ENCODE measurements at places on chromosomes 7 and 10. TPM values are rescaled to one million over a fixed set of nuclear protein-coding genes. Genes with fewer than 3 reads are reported as not detected.
A peak's percentile ranks its signal among the peaks of the same experiment; 100 is the strongest.

GRCh38 chr7:34042406-34042805 lies 137.1 kb downstream of the BMPER start:
- DNase-seq: no peak

- no peak for DNase-seq
Observed at GRCh38 chr7:28142650-28143049, 37.9 kb downstream of the JAZF1 start.

Gene WDR91
- 56.3 TPM for total RNA-seq

DNA sequence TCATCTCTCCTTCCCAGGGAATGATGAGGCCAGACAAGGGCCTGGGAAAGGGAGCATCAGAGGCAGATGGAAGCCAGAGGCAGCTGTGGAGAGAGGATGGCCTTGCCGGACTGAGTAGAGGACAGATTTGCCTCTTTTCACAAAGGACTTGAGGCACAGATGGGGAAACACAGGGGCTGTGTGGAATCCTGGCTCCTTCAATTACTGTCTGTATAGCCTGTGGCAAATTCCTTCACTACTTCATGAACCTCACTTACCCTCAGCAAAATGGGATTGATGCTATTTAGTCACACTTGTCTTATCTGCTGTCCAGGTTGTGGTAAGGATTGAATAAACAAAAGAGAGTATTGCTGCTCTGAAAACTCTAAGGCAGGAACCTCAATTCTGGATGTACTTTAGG lies 40.3 kb downstream of the SLC25A28 start:
- DNase-seq: no peak

Gene MARVELD1
- 40.2 TPM for total RNA-seq

Gene PVRIG
- 0.25 TPM for total RNA-seq

Gene TSPAN13
- total RNA-seq: 3.1 TPM

GRCh38 chr7:117132321-117133120 lies 179.2 kb downstream of the ST7 start:
- no peak for DNase-seq

Gene METTL27
- total RNA-seq: 5.3 TPM

Gene SUV39H2
- 7.1 TPM for total RNA-seq

GRCh38 chr10:94938383-94938782 lies at the start of gene CYP2C9:
Gene CYP2C9, plus strand, starts transcription at chr10:94938658. Its CDS starts 25 bp downstream, at chr10:94938683.
- DNase-seq: no peak

DNA sequence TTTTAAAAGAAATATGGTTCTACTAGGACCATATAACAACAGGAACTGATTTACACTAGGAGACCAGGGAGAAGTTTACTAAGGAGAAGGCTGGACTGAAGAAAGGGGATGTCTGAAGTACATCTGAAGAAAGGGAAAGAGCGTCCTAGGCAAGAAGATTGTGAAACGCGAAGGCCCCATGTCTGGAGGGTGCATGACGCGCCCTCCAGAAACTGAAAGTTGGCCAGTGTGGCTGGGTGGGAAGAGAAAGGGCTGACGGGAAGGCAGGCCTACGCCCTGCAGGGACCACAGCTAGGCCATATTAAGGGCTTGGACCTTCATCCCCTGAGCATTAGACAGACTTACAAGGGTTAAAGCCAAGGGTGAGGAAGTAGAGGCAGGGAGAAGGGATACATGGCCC lies 158.0 kb downstream of the TRIL start:
- no peak for DNase-seq

GRCh38 chr10:73797324-73798025 lies 12.1 kb downstream of the ZSWIM8 start:
- no peak for DNase-seq

Gene PLEKHA1
- 30.7 TPM for total RNA-seq

Gene TMEM72
- total RNA-seq: not detected

- DNase-seq: no peak
Observed at GRCh38 chr7:43396187-43396740, 186.6 kb upstream of the STK17A start.

- DNase-seq: no peak
Observed at GRCh38 chr10:119138346-119139306, 26.9 kb downstream of the SFXN4 start.

DNA sequence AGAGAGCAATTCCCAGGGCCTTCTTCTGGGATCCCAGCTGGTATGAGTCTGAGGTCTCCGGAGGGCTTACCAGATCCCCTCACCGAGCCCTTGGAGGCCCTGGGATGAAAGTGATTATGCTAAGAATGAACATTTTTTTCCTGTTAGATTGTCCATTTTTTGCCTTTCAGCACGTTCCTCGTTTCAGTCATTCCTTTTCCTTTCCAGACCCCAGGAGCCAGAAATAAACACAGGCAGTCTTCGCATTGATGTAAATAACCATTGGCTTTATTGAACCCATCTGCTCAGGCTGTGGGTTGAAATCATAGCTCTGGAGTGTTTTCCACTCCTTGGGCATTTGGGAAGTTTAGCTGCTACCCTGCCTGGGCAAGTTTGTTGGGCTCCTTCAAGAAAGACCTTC lies 320.9 kb upstream of the AUTS2 start:
- no peak for DNase-seq

Gene EPDR1
- total RNA-seq: 43.7 TPM

Gene CYP3A5
- total RNA-seq: 7.7 TPM

Gene NXPH1
- total RNA-seq: not detected

GRCh38 chr7:26202019-26202990 lies 760 bp downstream of the CBX3 start:
- peak; percentile 71 for DNase-seq

- DNase-seq: no peak
Observed at GRCh38 chr7:142597547-142597946, 151.7 kb upstream of the PRSS1 start.

Gene NEBL
- 4.5 TPM for total RNA-seq

DNA sequence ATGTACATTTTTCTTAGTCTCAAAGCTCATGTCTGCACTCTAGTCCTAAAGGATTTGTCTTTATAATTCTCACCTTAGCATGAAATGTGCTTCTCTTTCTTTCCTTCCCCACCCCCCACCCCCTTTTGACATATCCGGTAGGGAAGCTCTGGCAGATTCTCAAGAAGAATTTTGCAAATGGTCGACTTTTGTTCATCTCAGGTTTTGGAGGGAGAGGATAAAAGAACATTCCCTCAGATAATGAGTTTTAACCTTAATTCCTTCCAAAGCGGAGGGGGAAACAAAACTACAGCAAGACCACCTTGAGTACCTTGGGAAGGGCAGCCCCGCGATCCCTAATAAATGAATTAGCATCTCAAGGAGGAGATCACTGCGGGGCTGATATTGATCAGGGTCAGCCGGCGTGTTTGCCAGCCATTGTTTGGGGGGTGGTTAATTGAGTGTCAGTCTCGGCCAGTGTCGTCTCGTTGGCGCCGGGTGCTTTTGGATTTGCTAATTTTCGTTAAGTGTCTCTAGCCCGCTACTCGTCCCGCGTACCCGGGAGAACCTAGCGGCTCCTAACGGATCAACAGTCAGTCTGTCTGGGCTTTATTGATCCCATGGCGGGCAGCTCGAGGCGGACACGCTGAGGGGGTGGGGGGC lies 874 bp upstream of the BAMBI start:
- peak; percentile 52 for DNase-seq

DNA sequence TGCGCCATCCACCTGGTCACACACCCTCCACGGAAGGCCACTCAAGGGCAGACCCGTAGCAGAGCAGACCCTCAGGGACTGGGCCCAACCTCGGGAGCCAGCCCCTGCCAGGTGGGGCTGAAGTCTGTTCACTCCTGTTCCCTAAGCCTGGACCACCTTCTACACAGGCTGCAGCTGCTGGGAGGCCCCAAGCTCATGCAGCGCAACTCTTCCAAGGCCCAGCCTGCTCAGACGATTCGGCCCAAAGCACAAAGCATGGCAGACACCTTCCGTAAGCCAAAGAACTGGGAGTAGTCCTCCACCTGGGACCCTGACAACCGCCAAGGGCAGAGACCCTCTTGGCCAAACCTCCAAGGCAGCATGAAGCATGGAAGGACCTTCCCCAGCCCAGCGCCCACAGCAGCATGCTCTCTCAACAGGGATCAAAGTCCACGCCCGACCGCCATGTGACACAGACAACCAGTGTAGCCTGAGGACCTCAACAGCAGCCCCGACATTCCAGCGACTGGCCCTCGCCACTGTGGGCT lies 11.5 kb downstream of the SHH start:
- DNase-seq: no peak

Gene ADARB2
- total RNA-seq: not detected

GRCh38 chr10:52378124-52378523 lies 64.0 kb downstream of the DKK1 start:
- no peak for DNase-seq

- no peak for DNase-seq
Observed at GRCh38 chr10:48238826-48239520, 35.5 kb downstream of the FRMPD2 start.

DNA sequence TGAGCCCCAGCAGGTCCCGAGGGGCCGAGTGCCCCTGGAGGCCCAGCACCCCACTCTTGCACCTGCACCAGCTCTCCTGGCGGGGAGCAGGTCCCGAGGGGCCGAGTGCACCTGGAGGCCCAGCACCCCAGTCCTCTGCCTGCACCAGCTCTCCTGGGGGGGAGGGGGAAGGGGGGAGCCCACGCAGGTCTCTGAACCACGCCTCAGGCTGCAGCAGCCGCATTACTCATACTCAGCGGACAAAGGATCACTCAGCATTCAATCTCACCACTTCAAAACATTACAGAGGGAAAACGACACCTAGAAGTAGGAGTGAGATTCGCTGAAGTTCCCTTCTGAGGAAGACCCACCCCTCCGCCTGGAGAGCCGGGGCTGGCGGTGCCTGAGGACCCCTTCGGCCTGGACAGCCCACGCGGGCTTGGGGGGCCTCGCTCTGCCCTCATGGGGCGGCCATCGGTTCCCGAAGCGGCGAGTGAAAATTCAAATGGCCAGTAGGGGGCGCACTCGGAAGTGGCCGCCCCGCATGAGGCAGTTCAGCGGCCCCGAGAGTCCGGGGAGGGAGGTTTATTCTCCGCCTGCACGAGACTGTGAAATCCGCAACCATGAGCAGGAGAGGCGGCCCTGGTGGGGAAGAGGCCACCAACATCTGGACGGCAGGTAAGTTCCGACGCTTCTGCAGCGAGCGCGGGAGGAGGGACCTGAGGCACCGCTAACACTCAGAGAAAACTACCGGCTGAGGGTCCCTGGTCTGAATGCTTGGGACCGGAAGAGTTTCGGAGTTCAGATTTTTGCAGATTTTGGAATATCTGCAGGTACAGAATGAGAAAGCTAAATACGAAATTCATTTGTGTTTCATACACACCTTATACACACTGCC lies 1.1 kb upstream of the GPER1 start:
- DNase-seq: peak; percentile 79

- no peak for DNase-seq
Observed at GRCh38 chr7:118169146-118169545, 14.8 kb upstream of the LSM8 start.

DNA sequence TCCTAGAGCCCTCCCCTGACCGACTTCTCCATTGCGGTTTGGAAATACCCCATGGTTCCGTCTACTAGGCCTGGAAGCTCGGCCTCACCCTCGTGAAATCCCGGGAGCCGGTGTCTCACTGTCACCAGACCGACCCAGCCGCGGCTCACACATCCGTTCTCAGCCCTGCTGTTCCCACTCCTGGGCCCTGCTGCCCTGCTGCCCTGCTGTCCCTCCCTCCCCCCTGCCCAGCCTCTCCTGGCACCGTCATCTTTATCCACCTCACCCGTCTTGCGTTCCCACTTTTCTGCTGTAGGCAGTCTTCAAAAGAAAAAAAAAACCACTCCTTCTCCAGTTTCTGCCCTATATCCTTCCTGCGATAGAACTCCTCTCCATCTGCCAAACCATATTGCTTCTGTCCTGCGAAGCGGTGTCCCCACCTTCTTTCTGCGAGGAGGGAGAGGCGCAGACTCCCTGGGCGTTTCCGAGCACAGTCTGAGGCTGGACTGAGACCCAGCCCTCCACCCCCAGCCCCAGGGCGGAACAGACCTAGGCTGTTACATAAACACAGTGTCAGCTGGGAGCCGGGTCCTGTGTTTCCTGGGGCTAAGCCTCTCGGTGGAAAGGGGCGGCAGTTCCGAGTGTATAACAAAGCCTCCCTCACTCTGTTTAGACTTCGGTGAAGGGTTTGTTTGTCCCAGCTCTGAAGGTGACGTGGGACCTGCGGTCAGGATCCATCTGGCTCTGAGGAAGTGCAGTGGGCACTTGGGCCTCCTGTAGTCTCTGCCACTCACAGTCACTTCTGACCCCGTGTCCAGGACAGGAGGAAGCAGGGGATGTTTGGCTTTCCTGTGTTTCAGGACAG lies 2.8 kb downstream of the AGAP3 start:
- peak; percentile 66 for DNase-seq

Gene TMEM213
- not detected for total RNA-seq
